ENCODE measurements at places on chromosomes 3 and 15.

GRCh38 chr15:63043335-63044076, 959 bp downstream of the TPM1 start:
- DNase-seq, result peak; percentile 9

DNA sequence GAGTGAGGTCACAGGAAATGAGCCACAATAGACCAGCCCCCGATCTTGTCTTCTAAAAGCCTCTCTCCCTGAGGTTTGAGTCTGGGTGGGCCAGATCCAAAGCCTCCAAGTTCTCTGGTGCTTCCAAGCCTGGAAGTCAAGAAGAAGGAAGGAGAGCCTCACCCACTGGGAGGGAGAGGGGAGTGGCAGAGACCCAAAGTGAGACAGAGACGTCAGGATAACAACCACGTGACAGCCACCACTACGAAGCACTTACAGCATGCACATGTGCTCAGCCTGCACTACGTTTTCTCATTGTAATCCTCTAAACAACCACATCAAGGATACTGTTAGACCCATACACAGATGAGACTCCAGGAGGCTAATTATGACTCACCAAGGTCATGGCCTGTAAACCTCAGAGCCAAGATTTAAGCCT, 197.3 kb upstream of the LINGO1 start:
- DNase-seq, result no peak

GRCh38 chr3:57393977-57394376, 101.5 kb upstream of the ASB14 start:
- DNase-seq, result no peak

DNA sequence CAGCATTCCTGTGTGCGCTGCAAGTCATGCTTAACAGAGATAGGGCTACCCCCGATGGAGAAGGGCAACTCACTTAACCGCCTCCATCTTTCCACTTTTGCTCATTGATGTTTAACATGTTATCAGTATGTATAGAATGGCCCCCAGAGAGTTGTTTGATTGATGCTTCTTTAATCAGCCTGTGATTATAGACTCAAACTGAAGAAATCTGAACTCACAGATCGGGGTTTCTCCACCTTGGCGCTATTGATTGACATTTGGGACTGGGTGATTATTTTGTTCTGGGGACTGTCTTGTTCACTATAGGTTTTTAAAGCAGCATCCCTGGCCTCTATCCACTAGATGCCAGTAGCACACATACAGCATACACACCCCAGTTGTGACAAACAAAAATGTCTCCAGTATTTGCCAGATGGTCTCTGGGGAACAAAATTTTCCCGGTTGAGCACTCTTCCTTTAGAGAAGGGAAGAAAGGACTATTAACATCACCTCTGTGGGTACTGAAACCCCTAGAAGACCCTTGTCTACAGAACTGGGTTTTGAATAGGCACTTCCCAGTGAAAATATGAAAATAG, 54.4 kb downstream of the LARS2 start:
- no peak for DNase-seq

GRCh38 chr3:46905213-46905560, 27.7 kb downstream of the PTH1R start:
- DNase-seq, result no peak

GRCh38 chr15:75659928-75660645, 12.4 kb downstream of the SNX33 start:
- no peak for DNase-seq

GRCh38 chr3:85821130-85821756, 862.5 kb downstream of the CADM2 start:
- DNase-seq, result no peak

DNA sequence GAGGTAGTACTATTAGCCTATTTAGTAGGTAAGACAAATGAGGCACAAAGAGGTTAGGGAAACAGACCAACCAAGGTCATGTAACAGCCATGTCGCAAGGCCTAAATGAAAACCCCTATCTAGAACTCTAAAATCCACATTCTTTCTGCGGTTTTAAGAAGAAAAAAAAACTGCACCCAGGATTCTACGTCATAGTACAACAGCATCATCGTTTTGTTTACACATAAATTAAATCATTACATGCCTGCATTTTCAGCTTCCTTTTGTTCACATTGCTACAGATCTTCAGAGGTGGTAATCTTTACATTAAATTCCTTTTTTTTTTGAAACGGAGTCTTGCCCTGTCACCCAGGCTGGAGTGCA, 548 bp upstream of the PSMD6 start:
- DNase-seq, result no peak

GRCh38 chr3:149395107-149396089, 17.9 kb upstream of the TM4SF1 start:
- no peak for DNase-seq

GRCh38 chr3:96869316-96869715, 54.9 kb downstream of the EPHA6 start:
- DNase-seq, result no peak

DNA sequence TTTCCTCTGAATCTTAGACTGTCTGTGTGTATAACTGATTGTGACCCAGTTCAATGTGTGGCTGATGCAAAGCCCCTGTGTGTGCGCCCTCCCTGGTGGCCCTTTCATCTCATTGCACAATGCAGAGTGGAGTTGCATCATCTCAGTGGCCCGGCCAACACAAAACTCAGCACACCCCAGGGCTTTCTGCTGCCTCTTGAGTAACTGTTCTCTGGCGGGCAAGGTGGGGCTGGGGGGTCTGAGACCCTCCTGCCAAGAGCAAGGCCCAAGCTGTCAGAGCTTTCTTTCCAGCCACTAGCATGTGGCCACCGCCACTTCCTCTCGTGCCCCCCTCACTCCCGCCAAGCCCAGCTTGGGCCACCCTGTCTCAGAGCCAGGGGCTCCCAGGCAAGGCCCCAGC, 80.7 kb upstream of the ALDH1L1 start:
- no peak for DNase-seq

GRCh38 chr3:53416530-53416929, 69.2 kb upstream of the DCP1A start:
- no peak for DNase-seq

- no peak for DNase-seq
These were observed 63.8 kb upstream of the XCR1 start for GRCh38 chr3:46091046-46091445.

DNA sequence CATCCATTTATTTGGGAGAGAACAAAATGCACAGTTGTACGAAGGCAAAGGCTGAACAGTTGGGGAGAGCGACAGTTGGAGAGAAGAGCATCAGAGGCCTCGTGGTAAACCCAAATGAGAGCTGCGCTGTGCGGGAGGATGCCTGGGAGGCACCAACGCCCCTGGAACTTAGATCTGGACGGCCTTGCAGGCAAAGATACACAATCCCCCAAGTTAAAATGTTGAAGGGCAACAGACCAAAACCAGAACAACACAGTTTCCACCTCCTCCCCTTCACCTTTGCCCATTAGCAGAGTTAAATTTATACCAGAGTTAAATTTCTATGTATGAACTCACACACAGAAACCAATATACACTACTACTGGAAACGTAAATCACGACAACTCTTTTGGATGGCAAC, 339.6 kb downstream of the RORA start:
- no peak for DNase-seq

- DNase-seq, result no peak
These were observed 32.2 kb downstream of the SLC6A11 start for GRCh38 chr3:10848261-10848660.

DNA sequence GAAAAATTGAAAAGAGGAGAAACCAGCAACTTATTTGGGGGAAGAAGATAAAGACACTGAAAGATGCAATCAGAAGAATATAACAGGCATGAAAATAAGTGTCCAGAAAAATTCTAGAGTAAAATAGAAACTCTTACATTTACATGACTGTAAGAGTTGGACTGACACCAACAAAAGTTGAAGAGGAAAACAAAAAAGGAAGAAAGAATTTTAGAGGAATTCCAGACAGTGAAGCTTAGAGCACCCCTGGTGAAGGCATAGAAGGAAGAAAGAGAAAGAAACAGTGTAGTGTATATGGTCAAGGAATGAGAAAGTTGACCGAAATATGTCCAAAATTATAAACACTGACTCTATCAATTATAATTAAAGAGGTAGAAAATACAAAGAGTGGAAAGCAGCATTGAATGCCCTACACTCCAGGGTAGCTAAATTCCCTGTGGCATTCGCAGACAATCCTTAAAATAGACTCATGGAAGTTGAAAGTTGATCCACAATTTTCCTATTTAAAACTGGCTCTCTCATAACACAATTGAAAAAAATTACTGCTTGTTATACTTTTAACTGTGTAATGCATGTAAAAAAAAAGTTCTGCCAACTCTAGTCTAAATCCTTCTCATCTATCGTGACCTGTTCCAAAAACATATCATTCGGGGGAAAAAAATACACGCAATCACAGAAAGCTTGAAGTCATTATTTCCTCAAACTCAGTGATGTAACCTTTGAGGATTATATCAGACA, 102.6 kb upstream of the ABI3BP start:
- no peak for DNase-seq

DNA sequence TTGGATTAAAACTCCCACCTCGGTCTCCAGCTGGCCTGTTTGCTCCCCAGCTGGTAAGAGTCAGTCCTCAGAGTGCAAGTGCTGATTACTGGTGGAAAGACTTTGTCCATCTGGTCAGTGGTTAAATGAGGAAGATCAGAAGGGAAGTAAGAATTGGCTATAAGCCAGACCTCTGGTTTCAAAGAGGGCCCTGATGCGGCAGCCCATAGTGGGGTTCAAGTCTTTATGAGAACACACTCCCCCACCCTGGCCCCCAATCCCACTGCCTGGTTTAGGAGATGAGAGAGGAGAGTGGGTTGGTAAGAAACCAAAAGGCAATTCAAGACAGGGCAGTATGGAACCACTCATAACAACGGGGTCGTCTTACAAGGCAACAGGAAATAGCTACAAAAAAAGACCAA, 65.0 kb downstream of the FRMD4B start:
- DNase-seq, result peak; percentile 9

GRCh38 chr3:141553055-141553454, 66.2 kb downstream of the RASA2 start:
- DNase-seq, result peak; percentile 34

DNA sequence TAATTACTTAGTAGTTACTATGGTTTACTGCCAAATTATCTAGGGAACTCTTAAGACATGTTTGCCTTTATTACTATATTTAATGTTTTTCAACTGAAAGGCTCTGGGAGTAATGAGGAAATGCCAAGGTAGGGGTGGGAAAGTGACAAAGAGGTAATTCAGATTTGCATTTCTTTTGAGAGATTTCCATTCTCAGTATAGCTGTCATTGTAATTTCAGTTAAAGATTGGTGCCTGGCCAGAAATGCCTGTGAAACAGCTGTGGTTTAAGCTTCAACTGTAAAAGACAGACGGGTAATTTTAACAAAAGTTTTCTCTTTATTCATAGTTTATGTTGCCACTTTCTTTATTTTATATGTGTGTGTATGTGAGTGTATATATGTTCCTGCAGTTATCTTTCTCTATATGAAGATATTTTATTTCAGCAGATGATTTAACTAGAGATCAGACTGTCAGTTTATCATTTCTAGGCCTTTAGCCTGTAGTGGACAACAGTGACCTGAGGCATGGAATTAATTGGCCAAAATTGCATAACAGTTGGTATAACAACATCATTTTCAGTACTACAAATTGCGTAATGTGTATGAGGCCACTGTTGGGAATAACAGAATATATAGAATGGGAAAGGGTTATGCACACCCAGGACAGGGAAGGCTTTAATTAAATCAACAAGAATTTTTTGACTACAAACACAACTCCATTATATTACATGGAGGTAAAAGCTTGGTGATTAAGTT, 119.0 kb downstream of the BBX start:
- no peak for DNase-seq

- no peak for DNase-seq
These were observed 6.2 kb upstream of the CLASP2 start for GRCh38 chr3:33724256-33724655.

DNA sequence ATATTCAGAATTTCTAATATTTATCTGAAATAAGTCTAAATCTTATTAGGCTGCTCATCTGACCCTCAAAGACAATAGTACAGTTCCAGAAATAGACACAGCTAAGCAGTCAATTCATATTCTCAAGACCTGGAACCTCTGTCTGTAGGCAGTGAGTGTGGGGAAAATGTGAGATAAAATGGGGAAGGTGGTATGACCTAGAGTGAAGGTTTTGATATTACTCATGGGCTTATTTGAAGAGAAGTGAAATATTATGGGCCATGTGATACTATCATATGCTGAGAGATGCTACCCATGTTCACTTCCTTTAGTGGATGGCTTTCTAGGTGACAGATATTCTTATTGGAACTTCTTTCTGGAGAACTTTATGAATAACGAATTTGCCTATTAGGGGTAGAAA, 33.5 kb downstream of the TGFBR2 start:
- DNase-seq, result no peak

DNA sequence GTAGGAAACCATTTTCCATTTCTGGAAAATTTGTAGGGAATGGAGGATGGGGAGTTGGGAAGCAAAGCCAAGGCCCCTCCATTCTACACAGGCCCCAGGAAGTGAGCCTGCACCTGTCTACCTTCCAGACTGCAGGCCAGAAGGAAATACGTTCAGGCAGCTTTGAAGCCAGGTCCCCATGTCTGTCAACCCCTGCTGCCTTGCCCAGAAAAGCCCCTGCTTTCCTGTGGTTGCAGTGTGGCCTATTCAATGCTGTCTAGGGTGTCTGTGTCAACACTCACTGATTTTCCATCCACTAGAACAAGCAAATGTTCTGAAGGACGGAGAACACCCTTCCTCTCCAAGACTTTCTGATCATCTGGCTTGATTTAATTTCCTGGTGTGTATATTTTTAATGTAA, 281.9 kb downstream of the TLE3 start:
- DNase-seq, result no peak

DNA sequence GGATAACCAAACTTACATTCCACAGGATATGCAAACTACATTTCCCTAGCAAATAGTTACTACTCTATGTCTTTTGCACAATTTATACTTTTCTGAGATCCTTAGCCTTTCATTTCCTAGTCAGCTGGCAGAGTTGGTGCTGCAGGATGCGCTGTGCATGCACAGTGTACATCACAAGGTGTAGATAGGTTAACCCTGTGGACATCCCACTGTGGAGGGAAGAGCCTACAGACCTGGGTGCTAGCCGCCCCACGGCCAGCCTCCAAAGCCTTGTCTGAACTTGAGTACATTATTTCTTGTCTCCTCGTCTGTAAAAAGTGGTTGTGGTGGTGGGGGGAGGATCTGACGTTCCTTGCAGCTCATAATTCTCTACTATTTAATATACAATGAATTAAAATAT, 3.5 kb downstream of the TNFSF10 start:
- DNase-seq, result no peak

DNA sequence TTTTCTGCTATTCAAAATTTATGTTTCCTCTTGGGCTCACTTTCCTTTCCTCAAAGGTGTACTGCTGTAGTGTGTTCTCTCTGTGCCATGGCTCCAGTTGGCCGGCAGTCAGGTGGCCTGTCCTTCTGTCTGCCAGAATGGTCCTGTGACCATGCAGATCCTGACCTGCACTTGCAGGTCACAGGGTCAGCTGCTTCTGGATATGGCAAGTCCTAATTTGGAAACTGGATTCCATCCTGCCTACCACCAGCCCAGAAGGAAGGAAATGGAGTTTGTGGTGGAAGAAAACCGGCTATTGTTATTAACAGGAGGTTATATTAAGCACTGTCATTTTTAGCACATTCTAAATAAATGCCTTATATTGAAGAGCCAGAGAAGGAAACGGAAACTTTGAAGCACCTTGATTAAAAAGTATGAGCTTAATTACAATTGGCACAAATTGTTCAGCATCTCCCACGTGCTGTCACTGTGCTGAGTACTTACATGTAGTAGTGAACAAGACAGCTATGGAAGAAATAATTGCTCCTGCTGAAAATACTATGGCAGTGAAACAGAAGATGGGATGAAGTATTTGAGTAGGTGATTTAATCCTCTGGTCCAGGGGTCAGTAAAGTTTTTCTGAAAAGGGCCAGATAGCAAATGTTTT, 362.8 kb downstream of the PTPRG start:
- DNase-seq, result no peak

All from CD4-positive, alpha-beta T cell treated with Interferon alpha-2 for 1 hour (primary cell).